Activated T-cell treated with anti-CD3 and anti-CD28 coated beads, Interleukin-2, amount 50 U/mL, for 72 hours (primary cell): ENCODE measurements at places on chromosomes 5 and 9. TPM values are rescaled to one million over a fixed set of nuclear protein-coding genes. Genes with fewer than 3 reads are reported as not detected.

PCDHA12 gene
- not detected for total RNA-seq

SARDH gene
- 1.6 TPM for total RNA-seq

N4BP3 gene
- total RNA-seq: 6.0 TPM

THBS4 gene
- 6.7 TPM for total RNA-seq

CDC14B gene
- total RNA-seq: 11.7 TPM
